ENCODE measurements at places on chromosomes 3 and 15.

DNA sequence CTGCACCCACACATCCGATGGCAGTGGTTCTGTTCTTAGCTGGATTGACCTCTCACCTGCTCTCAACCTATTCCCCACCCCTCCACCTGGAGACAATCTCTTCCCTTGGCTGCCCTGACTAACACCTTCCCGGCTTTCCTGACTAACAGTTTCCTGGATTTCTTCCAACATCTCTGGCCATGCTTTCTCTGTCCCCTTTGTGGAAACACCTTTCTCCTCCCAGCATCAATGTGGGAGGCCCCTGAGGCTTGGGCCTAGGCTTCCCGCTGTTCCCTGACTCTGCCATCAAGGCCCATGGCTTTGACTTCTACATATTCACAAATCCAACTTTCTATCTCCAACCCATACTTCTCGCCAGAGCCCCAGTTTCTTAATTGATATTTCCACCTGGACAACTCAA, 142.8 kb upstream of the ATP2B2 start:
- DNase-seq, result no peak

GRCh38 chr15:70348226-70348543, 250.5 kb upstream of the TLE3 start:
- DNase-seq, result no peak

DNA sequence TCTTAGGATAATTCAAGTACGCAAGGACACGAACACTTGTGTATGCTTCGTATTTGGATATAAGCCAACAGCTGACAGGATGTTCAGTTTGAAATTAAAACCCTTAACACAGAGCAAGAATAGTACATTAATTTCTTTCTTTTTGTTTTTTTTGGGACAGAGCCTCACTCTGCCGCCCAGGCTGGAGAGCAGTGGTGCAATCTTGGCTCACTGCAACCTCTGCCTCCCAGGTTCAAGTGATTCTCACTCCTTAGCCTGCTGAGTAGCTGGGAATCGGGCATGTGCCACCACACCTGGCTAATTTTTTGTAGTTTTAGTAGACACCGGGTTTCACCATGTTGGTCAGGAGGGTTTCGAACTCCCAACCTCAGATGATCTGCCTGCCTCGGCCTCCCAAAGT, 32.4 kb downstream of the TOMM70 start:
- DNase-seq, result no peak

DNA sequence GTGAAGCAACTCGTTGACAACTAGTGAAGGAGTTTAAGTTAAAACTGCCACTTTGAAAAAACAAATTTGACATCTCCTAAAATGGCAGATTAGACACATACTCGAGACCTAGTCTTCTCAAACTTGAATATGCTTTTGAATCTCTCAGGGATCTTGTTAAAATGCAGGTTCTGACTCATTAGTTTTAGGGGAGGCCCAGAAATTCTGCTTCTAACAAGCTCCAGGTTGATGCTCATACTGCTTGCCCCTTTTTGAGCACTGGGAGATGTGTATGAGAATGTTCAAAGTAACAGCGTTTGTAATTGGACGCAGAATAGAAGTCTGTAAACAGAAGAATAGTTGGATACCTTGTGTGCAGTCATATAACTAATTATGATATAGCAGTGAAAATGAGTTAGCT, 1.6 kb downstream of the C3orf38 start:
- peak; percentile 33 for DNase-seq

GRCh38 chr3:149646181-149646766, 11.6 kb downstream of the WWTR1 start:
- DNase-seq, result peak; percentile 38

GRCh38 chr15:49301562-49301961, 121.5 kb upstream of the FGF7 start:
- peak; percentile 21 for DNase-seq

- DNase-seq, result no peak
Measured at GRCh38 chr3:63639806-63640205, 12.7 kb upstream of the SNTN start.

- no peak for DNase-seq
Measured at GRCh38 chr3:178982137-178982536, 89.5 kb downstream of the ZMAT3 start.

GRCh38 chr3:152307829-152308474, 39.2 kb downstream of the MBNL1 start:
- DNase-seq, result no peak
